8988T (cell line): ENCODE measurements at places on chromosomes 16 and 17.
A peak's percentile ranks its signal among the peaks of the same experiment; 100 is the strongest.

- peak; percentile 20 for DNase-seq
Measured at GRCh38 chr17:82092995-82093751, 4.9 kb downstream of the FASN start.

DNA sequence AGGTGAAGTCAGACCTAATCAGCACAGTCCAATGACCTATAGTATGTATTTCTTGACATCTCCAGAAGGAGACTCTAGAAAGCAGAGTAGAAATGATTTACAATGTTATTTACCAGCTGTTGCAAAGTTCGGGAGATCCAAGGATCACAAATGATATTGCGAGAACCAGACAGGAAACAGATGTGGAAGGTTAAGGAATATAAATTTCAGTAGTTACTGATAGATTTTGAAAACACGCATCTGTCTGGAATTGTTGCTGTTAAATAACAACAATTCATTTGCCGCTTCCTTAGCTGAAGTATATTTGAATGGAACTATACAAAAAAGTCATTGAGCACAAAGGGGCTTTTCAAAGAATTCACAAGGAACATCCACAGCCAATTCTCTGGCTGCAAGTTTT, 72.0 kb downstream of the STXBP4 start:
- DNase-seq = no peak

GRCh38 chr17:19440421-19440820, 29.4 kb downstream of the RNF112 start:
- DNase-seq = no peak

DNA sequence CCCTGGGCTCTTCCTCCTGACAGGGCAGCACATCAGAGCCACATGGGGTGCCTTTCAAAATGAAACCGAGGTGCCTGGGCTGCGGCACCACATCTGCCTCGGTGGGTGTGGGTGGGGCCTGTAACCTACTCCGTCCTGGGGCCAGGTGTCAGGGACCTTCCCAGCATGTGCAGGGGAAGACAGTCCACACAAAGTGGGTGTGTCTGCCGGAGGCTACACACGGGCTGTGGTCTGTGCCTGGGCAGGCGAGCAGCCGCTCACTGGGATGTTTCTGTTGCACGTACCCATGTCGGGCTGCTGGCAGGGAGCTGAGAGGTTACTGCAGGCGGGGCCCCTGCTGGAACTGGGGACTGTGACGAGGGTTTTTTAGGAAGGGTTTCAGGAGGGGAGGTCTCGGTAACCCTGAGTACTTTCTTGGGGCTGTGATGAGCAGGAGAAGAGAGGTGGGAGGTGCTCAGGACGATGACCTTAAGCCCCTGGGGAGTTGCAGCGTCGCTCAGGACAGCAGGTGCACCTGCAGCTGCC, 351.2 kb downstream of the SEC14L1 start:
- no peak for DNase-seq

- DNase-seq = no peak
Measured at GRCh38 chr17:83037874-83038165, 41.6 kb upstream of the METRNL start.

DNA sequence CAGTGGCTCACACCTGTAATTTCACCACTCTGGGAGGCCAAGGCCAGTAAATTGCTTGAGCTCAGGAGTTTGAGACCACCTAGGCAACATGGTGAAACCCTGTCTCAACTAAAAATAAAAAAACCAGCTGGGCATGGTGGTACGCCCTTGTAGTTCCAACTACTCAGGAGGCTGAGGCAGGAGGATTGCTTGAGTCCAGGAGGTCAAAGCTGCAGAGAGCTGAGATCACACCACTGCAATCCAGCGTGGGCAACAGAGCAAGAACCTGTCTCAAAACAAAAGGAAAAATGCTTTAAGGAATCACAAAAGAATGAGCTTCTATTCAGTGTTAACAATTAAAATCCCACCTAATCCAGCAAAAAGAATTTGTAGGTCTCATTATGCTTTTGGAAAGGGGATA, 5.9 kb downstream of the PRR11 start:
- DNase-seq = no peak

DNA sequence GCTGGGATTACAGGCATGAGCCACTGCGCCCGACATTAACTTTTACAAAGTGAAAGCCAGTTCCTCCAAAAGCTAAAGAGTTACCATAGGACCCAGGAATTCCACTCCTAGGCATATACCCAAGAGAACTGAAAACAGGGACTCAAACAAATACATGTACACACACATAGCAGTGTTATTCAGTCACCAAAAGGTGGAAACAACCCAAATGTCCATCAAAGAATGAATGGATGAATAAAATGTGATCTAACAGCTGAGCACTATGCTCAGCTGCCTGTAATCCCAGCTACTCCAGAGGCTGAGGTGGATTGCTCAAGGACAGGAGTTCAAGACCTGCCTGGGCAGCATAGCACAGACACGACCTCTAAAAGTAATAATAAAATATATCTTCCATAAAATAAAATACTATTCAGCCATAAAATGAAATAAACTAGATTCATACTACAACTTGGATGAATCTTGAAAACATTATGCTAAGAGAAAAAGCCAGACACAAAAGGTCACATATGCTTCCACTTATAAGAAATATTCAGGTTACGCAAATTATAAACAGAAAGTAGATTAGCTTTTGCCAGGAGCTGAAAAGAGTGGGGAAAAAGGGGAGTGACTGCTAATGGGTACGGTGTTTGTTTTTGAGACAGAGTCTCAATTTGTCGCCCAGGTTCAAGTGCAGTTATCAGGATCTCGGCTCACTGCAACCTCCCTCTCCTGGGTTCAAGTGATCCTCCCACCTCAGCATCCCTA, 9.3 kb upstream of the USP7 start:
- no peak for DNase-seq

DNA sequence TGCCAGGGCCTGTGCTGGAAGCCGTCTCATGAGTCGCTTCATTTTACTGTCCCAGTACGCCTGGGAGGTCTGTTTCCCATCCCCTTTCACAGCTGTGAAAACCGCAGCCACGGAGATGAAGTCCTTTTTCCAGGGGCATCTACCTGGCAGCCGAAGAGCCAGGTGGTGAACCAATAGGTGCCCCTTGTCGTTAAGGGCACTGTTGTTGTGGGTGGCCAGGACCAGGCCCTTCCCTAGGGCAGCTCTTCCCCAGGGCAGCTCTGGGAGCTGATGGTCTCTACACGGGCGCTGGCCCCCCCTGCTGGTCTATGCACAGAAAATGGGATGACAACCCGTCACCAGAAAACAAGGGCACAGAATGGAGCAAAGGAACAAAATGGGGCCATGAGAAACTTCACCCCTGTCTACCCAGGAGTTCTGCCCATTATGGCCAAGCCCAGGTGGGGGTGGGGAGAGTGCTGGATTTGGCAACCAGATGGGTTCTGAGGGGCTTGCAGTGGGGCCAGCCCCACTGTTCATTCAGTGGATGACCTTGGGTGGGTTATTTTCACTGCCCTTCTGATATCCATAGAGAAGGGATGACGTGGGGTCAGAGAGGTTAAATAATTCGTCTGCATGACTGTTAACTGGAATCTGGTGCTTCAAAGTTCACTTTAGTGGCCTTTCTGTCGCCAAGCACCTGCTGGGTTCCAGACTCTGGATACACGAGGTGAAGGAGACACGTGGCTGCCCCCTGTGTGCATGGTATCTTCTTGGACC, 11.5 kb downstream of the RMI2 start:
- DNase-seq = peak; percentile 50

GRCh38 chr17:31320791-31321190, 631 bp downstream of the EVI2A start:
- DNase-seq = no peak

DNA sequence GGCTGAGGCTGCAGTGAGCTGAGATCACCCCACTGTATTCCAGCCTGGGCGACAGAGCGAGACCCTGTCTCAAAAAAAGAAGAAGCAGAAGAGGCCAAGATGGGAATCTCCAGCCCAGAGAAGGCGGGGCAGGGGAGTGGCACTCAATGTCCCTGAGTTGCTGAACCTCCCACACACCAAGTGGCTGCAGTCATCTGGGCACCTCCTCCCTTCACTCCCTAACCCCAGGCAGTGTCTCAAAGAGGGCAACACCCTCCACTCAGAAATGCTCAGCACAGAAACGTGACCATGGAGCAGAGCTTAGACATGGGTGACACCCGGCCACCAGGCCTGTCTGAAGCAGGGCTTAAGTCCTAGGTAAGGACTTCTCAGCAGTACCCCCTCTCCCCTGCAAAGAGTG, 36.3 kb upstream of the BCAR1 start:
- no peak for DNase-seq

GRCh38 chr17:44348234-44348987, 3.3 kb downstream of the GRN start:
- no peak for DNase-seq

- no peak for DNase-seq
Measured at GRCh38 chr16:69240331-69240730, 53.4 kb downstream of the SNTB2 start.

GRCh38 chr17:68431661-68432071, 25.6 kb downstream of the WIPI1 start:
- peak; percentile 20 for DNase-seq

GRCh38 chr17:2060681-2061440, 6.0 kb downstream of the HIC1 start:
- no peak for DNase-seq

GRCh38 chr17:76713765-76714164, 3.0 kb upstream of the MXRA7 start:
- DNase-seq = no peak

DNA sequence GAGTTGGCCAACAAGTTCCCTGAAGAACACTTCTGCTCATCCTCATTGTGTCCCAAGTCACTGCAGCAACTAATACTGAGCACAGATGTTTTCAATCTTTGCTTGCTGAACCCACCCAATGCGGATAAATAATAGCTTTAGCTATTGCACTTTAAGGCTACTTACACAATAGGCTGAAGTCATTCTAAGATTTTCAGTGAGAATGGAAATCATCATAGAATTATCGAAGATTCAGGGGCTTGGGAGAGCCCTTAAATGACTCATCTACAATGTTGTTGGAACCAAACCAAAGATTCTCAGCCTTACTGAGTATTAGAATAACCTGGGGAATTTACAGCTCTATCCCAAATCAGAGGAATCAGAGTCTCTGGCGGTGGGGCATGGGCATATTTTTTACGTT, 51.2 kb downstream of the SYCE1L start:
- DNase-seq = no peak

DNA sequence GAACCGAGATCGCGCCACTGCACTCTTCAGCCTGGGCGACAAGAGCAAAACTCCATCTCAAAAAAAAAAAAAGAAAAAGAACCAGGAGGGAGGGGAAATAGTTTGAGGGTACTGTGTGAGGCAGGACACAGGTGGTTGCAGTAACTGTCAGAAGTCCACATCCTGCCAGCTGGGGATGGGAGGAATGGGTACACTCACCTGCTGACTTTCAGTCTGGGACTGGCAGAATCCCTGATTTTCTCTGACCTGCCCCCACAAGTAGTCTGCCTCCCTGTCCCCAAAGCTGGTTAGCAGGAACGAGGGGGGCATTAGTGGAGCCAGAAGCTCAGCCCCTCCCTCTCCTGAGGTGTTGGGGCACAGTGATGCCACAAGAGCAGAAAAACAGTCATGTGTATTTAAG, 7.1 kb upstream of the ARL5C start:
- no peak for DNase-seq

GRCh38 chr16:12160815-12161550, 184.4 kb downstream of the SNX29 start:
- no peak for DNase-seq

DNA sequence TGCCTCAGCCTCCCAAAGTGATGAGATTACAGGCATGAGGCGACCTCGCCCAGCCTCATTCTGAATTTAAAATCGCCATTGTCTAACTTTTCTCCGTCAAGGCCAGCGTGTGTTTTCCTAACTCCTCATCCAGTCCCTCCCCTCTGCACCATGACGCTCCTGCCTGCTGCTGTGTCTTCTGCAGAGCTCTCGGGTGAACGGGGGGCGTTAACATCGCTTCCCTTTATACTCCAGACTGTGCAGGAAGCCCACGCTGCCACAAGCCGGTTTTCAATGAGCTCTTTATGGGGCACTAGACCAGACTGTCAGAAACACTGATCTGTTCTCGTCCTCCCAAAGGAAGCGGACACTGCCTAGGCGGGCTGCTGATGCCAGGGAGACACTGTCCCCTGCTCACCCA, 13.2 kb downstream of the AANAT start:
- DNase-seq = no peak

- no peak for DNase-seq
Measured at GRCh38 chr17:55549140-55549539, 37.9 kb upstream of the SMIM36 start.

- DNase-seq = no peak
Measured at GRCh38 chr17:77449908-77450741, 309.4 kb downstream of the SEC14L1 start.

DNA sequence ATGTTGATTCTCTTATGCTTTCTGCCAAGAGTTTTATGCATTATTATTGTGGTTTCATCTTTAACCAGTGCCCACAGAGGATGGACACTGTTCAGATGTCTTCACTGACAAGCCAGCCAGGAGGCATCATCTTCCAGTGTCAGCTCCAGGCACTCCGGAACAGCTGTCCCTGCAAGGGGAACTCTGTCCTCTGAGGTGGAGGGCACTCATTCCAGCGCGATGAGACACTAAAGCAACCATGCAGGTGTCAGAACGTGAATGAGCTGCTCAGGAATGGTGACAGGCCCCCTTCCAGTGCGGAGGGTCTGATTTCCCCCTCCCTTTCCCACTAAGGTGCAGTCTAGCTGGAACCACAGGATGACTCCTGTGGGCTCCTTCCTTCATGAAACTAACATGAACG, 117.5 kb downstream of the NOG start:
- peak; percentile 50 for DNase-seq

DNA sequence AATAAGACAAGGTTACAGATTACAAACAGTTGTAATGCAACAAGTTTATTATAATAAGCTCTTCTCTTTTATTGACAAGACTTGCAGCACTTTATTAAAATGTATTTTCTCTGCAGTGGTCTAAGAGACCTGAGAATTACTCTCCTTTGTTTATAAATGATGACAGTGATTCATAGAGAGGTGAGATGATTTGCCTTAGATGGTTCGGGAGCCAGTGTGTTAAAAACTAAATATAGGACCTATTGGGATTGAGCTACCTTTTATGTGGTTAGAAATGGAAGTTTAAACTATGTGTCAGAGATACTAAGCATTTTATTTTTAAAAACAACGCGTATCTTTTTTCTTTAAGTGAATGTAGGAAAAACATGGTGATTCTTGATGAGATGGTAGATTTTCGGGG, 2.9 kb upstream of the KRTAP3-3 start:
- no peak for DNase-seq
